Gastroesophageal sphincter (tissue), 4 donors: ENCODE measurements at places on chromosomes 3 and 15. TPM values are rescaled to one million over a fixed set of nuclear protein-coding genes. Genes with fewer than 3 reads are reported as not detected.

DNA sequence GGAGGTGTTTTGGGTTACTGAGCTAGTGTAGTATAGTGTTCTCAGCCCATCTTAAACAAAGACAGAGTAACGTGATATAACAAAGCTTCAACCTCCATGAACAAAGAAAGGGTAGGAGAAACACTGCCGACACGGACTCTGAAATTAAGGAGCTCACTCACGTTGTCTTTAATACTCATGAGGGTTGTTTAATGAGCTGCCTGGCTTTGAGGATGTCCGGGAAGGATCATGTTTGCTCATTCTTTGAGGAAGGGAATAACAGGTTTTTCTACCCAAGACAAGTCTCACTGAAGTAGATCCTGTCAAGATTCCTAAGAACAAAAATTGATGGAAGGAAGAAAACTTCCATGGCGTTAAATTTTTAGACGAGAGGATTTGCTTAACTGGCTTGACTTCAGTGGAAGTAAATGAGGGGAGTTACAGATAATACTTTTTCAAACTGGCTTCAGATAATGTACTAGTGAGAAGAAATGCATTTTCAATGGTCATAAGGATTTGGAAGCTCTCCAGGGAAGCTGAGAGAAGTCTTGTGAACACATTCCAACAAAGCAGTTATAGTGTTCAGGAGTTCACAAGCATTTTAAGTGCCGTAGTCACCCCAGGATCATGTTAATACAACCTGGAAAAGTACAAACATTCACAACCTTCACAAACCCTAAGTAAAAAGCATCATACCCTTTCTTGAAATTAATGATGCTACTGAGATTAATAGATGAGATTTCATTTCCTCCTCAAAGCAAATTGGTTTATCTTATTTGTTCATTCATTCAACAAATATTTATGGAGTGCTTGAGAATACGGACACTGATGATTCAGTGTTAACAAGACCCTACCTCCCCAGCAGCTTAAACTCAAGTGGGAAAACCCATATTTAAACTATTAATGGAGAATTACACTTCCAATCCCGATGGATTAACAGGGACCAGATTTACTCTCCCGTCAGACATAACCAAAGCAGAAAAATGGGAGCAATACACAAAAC lies 101.5 kb downstream of the SHQ1 start:
- ATAC-seq, result no peak

Gene CSK
- total RNA-seq, result 15.6 TPM

- no peak for ATAC-seq
Measured at GRCh38 chr3:46877406-46878125, at the start of gene PTH1R. Gene PTH1R, plus strand, starts transcription at chr3:46877721. Its CDS starts 5,839 bp downstream, at chr3:46883560.

DNA sequence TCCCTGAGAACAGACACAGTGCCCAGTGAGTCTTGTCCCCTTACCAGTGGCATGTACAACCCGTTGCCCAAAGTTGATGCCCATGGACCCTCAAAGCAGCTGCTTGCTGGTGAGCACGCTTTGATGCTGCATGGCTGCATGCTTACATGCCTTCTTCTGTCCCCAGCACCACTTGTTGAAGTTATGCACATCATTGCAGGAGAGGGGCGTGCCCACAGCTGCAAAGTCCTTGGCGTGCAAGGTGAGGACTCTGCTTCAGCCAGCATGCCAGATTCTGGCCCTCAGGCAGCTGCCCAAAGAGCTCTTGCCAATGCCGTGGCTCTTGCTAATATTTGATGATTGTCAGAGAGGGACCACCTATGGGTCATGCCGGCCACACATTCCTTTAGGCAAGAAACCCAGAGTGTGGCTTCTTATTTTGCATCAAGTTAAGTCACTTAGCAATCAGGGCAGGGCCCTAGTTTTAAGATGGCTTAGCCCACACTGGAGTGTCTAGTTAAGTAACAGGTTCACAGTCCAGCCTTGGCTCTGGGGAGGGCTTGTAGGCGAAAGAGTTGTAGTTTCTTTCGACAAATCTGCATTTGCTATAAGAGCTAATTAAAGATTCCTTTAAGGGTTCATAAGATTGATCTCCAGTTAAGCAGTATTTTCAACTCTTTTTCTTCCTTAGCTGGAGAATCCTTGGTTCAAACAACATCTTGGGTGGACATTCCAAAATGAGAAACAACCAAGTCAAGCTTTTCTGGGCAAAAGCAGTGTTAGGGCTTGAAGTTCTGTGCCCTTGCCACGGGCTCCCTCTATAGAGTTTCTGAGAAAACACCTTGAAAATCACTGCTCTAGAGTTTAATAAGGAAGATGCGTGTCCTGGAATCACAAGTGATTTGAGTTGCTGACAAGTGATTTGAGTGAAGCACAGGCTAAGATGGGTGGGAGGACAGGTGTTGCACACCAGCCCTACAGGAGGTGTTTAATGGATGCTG lies 128.6 kb downstream of the SLCO3A1 start:
- ATAC-seq, result no peak

- ATAC-seq, result no peak
Measured at GRCh38 chr3:141680620-141681389, 57.3 kb upstream of the RNF7 start.

Gene SCAANT1
- not detected for total RNA-seq

Gene SAMMSON
- 2.9 TPM for total RNA-seq
